ENCODE measurements at places on chromosomes 6 and 20.
A peak's percentile ranks its signal among the peaks of the same experiment; 100 is the strongest.

- DNase-seq = no peak
Measured at GRCh38 chr20:40156600-40157317, 532.3 kb downstream of the MAFB start.

- DNase-seq = peak; percentile 83
Measured at GRCh38 chr6:139271056-139271455, 20.7 kb downstream of the TXLNB start.

DNA sequence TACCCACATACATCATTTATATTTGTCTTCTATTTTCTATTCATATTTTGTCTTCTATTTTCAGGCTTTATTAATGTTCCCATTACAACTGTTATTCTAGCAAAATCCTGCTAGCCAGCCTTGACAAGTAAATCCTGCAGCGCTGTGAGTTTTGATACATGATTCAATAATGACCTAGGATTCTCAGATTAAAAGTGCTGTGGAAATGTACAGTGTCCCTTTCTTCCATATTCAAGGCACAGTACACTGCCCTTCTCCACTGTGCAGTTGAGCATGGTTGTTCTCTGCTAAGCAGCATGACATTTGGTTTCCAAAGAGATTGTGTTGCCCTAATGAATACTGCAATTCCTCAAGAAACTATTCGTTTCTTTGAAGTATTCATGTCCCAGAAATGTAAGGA, 5.8 kb upstream of the HEY2 start:
- DNase-seq = no peak

GRCh38 chr6:20437639-20438038, 36.0 kb downstream of the E2F3 start:
- no peak for DNase-seq

DNA sequence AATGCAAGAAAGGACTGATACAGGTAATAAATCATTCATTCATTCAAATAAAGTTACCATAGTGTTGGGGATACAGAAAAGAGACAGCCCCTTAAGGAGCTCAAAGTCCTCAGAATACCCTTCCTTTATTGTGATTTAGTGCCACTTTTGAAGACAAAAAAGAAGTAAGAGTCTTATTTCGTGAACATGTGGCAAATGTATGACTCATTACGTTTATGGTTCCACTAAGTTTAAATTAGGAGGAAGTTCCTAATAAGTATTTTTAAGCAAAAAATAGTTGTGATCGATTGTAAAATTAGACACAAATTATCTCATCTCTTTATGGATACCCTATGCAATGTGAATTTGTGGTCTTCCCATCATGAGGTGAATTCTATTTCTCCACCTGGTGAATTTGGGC, 38.5 kb upstream of the GCLC start:
- DNase-seq = no peak

All from astrocyte of the cerebellum (primary cell).